ENCODE measurements at places on chromosomes 12 and 14.
A peak's percentile ranks its signal among the peaks of the same experiment; 100 is the strongest.

GRCh38 chr12:27940245-27940644 is 32.3 kb downstream of the PTHLH start:
- DNase-seq: no peak

DNA sequence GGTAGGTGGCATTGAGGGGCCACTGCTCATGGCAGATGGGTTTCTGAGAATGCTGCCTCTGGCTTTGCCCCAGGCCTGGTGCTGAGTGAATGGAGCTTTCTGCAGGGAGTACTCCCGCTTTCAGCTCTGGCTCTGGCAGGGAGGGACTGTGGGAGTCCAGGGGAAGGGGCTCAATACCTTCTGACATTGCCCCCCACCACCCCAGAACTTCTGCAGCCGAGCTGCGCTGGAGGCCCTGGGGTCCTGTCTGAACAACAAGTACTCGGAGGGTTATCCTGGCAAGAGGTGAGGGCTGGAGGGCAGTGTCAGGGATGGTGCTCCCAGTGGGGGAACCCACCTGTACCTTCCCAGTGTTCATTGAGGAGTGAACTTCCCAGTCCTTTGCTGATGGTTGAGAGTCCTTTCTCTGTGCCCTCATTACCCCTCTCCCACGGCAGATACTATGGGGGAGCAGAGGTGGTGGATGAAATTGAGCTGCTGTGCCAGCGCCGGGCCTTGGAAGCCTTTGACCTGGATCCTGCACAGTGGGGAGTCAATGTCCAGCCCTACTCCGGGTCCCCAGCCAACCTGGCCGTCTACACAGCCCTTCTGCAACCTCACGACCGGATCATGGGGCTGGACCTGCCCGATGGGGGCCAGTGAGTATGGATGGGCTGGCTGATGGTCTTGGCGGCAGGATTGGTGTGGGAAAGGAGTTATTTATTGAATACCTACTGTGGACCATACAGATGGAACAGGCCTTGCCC is 1.9 kb downstream of the SHMT2 start:
- DNase-seq: no peak

DNA sequence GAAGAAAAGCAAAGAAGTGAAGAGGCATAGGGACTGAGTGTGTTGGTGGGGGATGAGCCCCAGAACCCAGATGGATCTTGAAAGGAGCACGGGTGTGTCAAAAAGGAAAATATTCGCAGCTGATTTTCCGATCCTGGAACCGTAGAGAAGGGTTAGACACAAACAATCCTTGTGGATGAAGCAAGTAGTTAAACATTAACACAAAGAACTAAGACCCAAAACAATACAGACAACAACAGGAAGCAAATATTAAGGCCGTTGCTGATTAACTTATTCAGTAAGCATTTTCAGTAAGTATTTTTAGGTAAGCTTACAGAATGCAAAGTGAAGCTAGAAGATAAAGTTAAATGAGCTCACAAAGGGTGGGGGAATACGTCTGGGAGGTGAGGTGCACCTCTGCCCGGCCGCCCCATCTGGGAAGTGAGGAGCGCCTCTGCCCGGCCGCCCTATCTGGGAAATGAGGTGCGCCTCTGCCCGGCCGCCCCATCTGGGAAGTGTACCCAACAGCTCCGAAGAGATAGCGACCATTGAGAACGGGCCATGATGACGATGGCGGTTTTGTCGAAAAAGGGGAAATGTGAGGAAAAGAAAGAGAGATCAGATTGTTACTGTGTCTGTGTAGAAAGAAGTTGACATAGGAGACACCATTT is 62.8 kb upstream of the PRB2 start:
- DNase-seq: no peak

DNA sequence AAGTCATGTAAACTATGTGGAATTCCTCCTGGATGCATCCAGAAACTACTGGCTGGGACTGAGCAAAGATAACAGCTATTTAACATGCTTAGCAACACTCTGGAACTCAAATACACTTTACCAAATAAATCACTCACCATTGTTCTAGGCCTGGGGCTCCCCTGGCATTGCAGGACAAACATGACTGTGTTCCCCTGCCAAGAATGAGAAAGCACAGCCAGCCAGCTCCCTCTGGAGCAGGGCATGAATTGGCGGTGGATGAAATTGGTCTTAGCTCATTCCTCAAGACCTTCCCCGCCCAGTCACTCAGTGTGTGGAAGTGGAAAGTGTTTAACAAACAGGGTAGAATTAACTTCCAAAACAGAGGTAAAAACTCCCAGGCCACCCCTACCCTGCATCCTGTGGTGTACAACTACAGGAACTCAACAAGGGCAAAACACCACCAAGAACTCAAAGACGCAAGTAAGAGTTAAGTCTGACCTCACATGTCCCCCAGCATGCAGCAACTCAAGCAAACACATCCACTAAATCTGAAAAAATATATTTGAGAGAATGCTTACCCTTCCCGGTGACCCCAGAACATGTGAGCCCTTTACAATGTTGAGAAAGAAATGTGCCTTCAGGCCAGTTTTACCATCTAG is 58.4 kb upstream of the BDKRB2 start:
- DNase-seq: no peak

- no peak for DNase-seq
Measured at GRCh38 chr12:15931590-15932053, 20.5 kb downstream of the DERA start.

- peak; percentile 45 for DNase-seq
Measured at GRCh38 chr14:99320105-99320572, 48.1 kb upstream of the BCL11B start.

- DNase-seq: no peak
Measured at GRCh38 chr12:45615268-45615667, 114.2 kb upstream of the ARID2 start.

DNA sequence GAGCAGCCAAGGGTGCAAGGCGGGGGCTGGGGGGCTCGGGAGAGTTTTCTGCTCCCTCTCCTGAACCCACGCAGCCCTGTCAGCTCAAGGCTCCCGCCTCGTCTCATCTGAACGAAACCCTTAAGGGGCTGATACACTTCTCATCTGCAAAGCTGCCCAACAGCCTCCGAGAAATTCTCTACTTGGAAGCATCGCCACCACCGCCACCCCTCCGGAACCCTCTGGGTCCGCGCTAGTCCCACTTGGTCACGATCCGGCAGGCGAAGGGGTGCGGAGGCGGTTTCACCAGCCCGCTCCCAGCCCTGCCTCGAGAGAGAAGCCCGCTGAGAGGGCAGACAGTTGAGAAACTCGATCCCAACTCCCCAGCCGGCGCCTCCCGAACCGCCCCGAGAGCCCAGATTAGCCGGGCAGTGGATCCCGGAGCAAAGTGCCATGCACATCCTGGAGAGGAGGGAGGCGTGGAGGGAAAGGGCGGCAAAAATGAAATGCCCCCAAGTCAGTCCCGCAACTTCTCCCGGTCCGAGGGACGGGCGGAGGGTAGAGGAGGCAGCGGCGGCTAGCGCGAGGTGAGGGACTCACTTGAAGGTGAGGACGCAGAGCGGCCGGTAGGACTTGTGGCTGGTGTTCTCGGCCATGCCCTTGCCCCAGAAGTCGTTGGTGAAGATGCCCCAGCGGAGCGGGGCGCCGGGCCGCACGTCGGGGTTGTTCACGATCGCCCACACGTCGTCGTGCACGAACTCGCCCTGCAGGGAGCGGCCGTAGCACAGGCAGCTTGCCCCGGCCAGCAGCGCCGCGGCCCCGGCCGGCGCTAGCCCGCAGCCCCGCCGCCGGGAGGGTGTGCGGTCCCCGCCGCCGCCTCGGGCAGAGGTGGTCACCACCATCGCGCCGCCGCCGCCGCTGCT is 620 bp downstream of the TMTC1 start:
- no peak for DNase-seq

DNA sequence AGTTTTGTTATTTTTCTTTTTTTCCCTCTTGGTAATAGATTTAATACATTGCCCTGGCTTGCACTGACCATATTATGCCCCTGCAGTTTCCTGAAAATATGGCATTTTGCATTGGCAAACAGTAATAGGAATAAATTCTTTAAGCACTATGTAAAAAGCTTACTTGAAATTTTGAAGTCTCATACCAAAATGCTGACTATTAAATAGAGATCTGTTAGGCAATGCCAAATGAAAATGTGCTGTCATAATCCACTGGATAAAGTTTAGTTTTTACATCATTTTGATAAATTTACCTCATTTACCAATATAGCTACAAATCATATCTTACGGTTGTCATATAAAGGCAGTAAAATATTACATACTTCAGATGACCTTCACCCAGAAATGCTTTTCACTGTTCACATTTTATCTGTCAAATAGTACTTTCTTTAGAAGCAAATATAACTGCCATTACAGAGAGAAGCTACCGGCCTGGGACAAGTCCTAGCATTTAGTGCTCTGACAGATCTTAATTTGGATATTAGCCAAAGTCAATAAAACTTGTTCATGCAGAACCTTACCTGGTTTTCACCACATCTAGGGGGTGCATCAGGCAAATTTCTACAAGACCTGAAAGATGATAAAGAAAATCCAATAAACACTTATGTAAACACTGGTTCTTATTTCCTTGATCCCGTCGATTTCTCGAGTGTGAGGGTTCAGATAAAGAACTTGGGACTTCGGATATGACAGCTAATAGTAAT is 212.9 kb downstream of the PAX9 start:
- no peak for DNase-seq

GRCh38 chr12:90910958-90911357 is 44.0 kb downstream of the CCER1 start:
- DNase-seq: no peak

- no peak for DNase-seq
Measured at GRCh38 chr12:47891356-47891755, 13.4 kb downstream of the VDR start.

- DNase-seq: no peak
Measured at GRCh38 chr14:37098132-37098531, 74.3 kb downstream of the SLC25A21 start.

GRCh38 chr12:78240827-78241226 is 410.1 kb downstream of the NAV3 start:
- DNase-seq: no peak

DNA sequence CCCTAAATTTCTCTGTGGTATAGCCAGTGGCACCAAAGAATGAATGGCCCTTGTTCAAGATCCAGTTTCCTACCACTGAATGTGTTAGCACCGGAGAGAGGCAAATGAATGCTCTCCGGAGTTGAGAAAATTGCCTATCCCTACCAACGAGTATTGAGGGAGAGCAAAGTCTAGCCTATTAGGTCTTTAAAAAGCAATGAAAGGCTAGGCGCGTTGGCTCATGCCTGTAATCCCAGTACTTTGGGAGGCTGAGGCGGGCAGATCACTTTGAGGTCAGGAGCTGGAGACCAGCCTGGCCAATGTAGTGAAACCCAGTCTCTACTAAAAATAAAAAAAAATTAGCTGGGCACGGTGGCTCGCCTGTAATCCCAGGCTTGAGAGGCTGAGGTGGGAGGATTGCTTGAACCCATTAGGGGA is 898 bp upstream of the RAB15 start:
- no peak for DNase-seq
